ENCODE measurements at places on chromosomes 12 and 14. TPM values are rescaled to one million over a fixed set of nuclear protein-coding genes. Genes with fewer than 3 reads are reported as not detected.

Gene RPS6KA5
- total RNA-seq, result 3.7 TPM

Gene TMPRSS12
- total RNA-seq, result not detected

Gene TROAP
- total RNA-seq, result 45.4 TPM

Gene CNTN1
- 2.3 TPM for total RNA-seq

Gene VDR
- 4.7 TPM for total RNA-seq

Gene SIX4
- 11.4 TPM for total RNA-seq

Gene KRT72
- not detected for total RNA-seq

Gene SBNO1
- 17.8 TPM for total RNA-seq

Gene MUCL1
- total RNA-seq, result not detected

Gene CHGA
- total RNA-seq, result not detected

Gene MARK3
- 47.5 TPM for total RNA-seq

Gene HOXC10
- total RNA-seq, result 15.7 TPM

Gene GPRC5D
- total RNA-seq, result not detected

All from epithelial cell of proximal tubule (primary cell).